ENCODE measurements at places on chromosomes 4 and X.

GRCh38 chrX:69919749-69920148, 130.0 kb downstream of the AWAT2 start:
- no peaks in the 10 kb centered on the region for H3K36me3 ChIP-seq
- H3K4me3 ChIP-seq, result no peak overlapping the region
- no peak overlapping the region for H3K27ac ChIP-seq
- peaks cover 5% of the 10 kb centered on the region for H3K27me3 ChIP-seq

DNA sequence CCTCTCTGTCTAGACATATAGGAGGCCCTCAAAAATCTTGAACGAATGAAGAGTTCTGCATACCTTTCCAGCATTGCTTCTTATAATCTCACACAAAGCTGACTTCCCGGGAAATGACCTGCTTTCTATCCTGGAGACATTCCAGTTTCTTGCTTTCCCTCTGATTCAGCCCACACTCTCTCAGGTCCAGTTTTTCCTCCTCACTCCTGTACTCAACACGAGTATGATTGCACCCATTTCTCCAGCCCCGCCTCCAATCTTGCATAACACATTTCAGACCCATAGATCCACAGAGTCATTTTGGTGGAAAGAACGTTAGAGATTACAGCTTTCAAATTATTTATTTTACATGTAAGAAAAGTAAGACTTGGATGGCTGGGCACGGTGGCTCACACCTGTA, 127.5 kb upstream of the TLR3 start:
- no peak for DNase-seq
- no peaks in the 10 kb centered on the region for H3K4me1 ChIP-seq
- H3K27me3 ChIP-seq, result no peaks in the 10 kb centered on the region

- H3K27me3 ChIP-seq, result no peaks in the 10 kb centered on the region
- no peak for DNase-seq
- H3K4me1 ChIP-seq, result no peaks in the 10 kb centered on the region
Measured at GRCh38 chr4:186203406-186203805, 12.0 kb downstream of the CYP4V2 start.

DNA sequence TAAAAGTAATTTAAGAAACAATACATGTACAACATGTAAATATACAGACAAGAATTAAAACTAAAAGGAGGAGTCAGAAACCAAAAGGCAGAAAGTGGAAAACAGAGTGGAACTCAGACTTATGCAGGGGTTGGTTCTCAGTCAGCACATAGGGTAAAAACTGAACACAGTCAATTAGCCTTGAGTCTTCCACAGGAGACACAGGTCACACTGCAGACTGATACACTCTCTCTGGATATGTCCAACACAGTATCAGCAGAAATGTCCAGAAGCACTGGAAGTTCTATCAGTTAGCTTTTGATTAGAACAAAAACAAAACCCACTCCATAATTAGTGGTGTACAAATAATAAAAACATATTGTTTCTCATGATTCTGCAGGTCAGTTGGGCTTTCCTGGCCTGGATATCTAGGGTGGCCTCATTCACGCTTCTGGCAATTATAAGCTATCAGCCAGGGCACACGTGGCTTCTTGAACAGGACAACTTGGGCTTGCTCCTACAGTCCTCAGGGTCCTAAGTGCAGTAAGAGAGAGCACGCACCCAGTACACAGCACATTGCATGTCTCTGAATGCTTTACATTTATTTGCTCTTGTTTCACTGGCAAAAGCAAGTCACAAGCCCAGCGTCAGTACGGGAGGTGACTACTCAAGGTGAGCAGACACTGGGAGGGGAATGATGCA, 21.6 kb downstream of the TEC start:
- H3K27me3 ChIP-seq, result no peaks in the 10 kb centered on the region
- no peak for DNase-seq
- no peak overlapping the region for H3K4me3 ChIP-seq
- H3K27ac ChIP-seq, result no peak overlapping the region
- H3K36me3 ChIP-seq, result no peaks in the 10 kb centered on the region
- no peaks in the 10 kb centered on the region for H3K4me1 ChIP-seq
